ENCODE measurements at places on chromosomes 6 and 20.

GRCh38 chr6:155062866-155063341 lies 67.8 kb downstream of the TIAM2 start:
- no peak for DNase-seq

- no peak for DNase-seq
These were observed 46.2 kb downstream of the CYB5R4 start for GRCh38 chr6:83905648-83906047.

- DNase-seq, result no peak
These were observed 331.1 kb downstream of the DOK5 start for GRCh38 chr20:54806462-54806861.

DNA sequence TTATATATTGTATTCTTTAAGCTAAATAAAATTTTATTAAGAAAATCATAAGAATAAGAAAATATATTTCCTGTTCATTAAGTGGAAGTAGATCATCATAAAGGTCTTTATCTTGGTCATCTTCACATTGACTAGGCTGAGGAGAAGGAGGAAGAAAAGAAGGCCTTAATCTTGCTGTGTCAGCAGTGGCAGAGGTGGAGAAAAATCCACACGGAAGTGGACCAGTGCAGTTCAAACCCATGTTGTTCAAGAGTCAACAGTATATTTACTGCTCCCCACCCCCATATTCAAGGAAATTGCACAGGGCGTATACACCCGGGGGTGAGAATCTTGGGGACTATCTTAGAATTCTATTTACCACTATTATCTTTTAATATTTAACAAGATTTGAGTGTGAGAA lies 178.6 kb upstream of the SCGN start:
- no peak for DNase-seq

- DNase-seq, result no peak
These were observed 154.5 kb upstream of the PRND start for GRCh38 chr20:4567170-4567569.

- DNase-seq, result peak; percentile 89
These were observed 139.4 kb upstream of the GLP1R start for GRCh38 chr6:38909015-38909730.

DNA sequence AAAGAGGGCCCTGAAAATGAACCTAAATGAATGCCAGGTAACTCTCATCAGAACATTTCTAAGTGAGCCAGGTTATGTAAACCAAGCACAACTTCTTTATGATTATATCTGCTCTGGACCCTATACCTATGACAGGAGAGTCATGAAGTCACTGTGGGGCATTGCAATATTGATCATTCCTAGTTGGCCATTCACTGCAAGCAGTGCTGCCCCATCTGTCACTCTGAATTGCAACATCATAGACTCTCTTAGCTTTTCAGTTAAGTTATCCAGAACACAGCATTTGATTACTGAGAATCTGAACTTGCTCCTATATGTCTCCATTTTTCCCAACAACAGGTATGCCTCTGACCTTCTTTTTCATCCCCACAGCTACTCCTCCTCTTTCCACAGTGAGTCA lies 3.3 kb downstream of the COL21A1 start:
- DNase-seq, result no peak

GRCh38 chr20:46900086-46900485 lies 5.4 kb downstream of the EYA2 start:
- DNase-seq, result no peak

- no peak for DNase-seq
These were observed 195.5 kb downstream of the SIM1 start for GRCh38 chr6:100269189-100269588.

GRCh38 chr6:43070028-43070632 lies 6.0 kb upstream of the PTK7 start:
- peak; percentile 37 for DNase-seq

- DNase-seq, result no peak
These were observed 42.7 kb upstream of the EZR start for GRCh38 chr6:158861686-158862381.

- no peak for DNase-seq
These were observed 512.3 kb downstream of the TFAP2B start for GRCh38 chr6:51330971-51331370.

GRCh38 chr6:7910298-7910653 lies 312 bp downstream of the TXNDC5 start:
- no peak for DNase-seq

DNA sequence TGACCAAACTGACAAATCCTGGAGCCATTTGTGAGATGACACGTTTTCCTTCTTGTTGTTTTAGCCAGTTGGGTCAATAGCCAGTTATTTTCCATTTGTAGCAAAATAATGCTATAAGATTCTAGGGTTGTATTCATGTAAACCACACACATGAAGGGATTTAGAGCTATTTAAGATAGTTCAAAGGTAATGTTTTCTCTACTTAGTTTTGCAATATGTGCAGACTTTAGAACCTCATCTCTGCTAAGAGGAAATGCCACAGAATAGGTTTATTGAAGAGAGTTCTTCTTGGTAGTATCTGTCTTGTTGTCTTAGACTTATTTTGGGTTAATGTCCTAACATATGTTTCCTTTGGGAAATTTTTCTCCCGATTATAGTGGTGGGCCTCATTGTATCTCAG lies 213.5 kb upstream of the RIMS1 start:
- no peak for DNase-seq

DNA sequence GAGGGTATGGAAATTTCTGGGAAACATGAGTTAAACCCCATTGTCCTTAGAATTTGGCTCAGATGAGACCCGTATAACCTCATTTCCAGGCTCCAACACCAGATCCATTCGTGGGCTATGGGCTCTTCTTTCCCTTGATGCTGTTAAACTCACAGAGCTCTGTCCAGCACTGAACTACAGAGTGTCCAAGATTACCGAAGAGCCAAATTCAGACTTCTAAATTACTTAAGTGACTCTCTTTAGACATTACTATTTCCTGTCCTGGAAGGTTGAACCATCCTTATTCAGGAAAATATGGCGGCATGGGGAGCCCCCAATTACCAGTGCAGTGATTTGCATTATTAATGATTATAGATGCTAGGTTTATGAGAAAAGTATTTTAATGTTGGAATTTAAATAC lies 124.9 kb upstream of the EDN1 start:
- DNase-seq, result no peak

DNA sequence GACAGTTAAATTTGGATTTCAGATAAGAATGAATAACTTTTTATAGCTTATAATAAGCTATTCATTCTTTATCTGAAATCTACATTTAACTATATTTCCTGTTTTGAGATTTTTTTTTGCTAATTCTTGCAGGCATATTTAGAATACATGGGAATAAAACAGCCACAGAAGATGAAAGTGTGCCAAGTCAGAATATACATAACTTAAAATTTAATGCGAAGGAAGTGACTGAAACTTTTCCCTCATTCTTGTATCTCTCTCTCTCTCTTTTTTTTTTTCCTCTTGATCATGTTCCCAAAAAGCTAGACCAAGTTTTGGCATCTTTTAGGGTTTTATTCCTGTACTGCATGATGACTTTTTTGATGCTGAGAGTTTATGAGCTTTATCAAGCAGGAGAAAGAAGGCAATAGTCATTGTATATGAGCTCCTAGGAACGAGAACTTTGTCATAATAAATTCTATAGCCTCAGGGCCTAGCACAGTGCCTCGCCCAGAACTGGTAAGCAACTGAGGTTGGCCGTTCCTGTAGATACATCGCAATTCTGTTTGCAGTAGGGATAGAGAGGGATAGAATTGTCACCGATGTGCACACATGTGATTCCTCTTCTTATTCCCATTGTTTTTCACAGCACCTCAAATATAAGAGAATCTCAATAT lies 205.2 kb downstream of the MYLK4 start:
- no peak for DNase-seq

GRCh38 chr6:39791850-39792539 lies at the start of gene DAAM2:
Gene DAAM2 (plus strand): TSS chr6:39792376. CDS start chr6:39856303, 63,927 bp downstream.
- DNase-seq, result peak; percentile 21

GRCh38 chr6:93307505-93308409 lies 111.6 kb downstream of the EPHA7 start:
- no peak for DNase-seq

- DNase-seq, result peak; percentile 98
These were observed 192.4 kb downstream of the ZMYND8 start for GRCh38 chr20:47164140-47164539.

DNA sequence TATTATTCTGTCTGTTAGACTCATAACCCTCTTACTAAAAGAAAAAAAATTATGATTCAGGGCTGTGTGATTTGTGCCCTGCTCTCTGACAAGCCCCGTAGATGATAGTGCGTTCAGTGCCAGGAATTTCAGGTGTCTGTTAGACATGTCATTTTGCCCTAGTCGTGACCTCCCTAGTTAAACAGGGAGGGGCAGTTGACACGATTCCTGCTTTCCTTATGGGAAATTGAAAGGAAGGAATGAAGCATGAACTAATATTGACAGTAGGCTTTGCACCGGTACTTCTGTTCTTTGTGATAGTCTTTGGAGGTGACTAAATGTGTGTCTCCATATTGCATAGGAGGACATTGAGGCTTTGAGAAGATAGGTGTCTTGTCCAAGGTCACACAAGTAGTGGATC lies 26.3 kb downstream of the RPRD1B start:
- DNase-seq, result no peak

GRCh38 chr6:136085370-136086115 lies 164.6 kb downstream of the MTFR2 start:
- DNase-seq, result no peak

DNA sequence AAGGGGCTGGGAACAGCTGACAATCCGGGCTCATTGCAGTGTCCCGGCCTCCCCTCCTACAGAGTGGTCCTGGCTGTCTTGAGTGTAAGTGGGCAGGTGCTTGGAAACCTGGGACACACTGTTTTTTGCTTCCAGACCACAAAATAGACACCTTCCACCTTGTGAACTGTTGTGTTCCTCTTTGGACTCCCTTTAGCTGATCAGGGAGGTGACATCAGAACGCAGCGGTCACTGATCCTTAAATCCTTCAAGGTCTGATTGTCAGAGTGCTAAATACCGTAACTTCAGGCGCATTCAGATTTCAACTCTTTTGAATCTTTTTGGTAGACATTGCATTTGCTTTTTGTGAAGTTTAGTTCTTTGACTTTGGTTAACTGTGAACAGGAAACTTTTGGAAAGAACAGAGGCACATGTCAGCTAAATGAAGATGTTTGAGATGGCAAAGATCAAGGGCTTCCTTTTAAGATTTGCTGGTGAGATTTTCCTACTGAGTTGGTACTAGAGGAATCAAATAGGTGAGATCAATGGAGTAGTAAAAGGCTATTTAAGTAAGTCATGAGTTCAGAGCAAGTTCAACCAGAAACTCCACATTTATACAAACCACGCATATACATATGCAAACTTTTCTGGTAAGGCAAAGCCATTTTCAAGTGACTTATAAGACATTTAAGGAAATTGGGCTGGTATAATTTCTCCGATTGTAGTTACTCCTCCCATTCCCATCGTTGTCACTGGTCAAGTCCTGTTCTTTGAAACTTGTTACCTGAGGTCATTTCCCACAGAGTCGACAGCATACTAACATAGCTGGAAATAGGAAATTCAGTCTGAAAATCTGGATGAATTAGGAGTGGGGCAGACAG lies 6.3 kb downstream of the PPP1R3G start:
- no peak for DNase-seq

DNA sequence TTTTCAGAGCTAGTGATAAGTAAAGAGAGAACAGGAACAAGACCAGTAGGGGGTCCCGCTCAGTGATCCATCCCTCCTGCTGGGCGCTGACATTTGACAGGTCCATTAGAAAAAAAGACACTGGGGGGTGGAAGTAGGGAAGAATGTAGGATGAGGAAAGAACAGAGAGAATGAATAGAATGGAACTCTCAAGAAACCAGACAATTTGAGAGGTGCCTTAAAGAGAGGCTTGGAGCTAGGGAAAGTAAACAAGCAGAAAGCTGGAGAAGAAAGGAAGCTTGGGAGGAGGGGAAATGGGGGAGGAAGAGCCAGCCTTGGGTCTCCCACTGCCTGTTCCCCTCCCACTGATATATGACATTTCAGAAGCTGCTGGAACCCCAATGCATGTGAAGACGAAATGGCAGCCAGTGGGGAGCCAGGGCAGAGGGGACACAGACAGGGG lies 8.4 kb downstream of the GABBR1 start:
- DNase-seq, result no peak

DNA sequence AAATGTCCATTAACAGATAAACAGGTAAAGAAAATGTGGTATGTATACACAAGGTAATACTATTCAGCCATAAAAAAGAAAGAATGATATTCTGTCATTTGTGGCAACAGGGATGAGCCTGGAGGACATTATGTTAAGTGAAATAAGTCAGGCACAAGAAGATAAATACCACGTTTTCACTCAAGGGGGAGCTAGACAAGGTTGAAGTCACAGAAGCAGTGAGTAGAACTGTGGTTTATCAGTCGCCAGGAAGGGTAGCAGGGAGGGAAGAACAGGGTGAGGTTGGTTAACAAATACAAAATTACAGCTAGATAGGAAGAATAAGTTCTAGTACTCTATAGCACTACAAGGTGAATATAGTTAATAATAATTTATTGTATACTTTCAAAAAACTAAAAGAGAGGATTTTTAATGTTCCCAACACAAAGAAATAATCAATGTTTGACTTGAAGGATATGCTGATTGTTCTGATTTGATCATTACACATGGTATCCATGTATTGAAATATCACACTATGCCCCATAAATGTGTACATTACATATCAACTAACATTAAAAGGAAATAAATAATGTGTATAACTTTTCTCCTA lies 21.1 kb downstream of the RTN4IP1 start:
- peak; percentile 66 for DNase-seq

DNA sequence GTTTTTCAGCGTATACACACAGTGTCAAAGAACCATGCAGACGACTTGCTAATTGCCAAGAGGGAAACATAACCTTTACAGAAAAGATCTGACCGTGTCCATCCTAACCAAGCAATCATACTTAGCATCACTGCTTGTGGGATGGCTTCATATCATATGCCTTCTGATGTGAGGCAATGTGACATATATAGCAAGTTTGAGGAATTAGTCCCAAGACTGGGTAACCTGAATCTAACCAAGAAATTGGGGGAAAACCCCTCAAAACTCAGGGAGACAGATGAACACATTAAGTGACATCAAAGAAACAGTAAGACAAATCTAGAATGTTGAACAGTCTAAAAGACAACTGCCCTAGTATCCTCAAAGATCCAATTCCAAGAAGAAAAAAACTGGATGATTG lies 18.4 kb downstream of the GNL1 start:
- DNase-seq, result no peak

DNA sequence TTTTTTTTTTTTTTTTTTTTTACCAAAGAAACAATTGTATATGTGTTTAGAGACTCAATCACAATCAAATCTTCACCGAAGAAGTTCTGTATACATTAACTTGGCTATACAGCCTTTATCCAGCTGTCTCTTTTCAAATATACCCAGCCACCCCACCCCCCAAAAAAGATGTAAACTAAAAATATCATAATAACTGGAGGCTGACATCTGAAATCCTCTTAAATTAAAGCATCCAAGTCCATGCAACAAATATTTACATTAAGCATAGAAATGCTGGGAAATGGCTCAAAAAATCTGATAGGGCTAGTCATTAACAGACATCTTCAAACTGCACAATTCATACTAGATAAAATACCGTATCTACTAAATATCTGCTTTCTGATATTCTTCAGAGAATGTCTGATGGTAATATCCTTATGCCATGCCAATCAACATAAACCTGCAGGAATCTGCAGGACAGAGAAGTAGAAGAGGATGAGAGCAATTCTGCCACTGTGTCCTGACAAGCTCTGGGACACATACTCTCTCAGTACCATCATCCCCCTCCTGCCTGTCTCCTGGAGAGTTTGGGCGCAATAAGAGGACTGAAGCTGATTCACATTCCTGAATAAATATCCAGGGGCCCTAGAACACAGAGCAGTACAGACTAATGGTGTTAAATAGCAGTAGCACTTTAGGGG lies 152.4 kb downstream of the KIF6 start:
- no peak for DNase-seq

- peak; percentile 92 for DNase-seq
These were observed 163.5 kb downstream of the PRL start for GRCh38 chr6:22133357-22133756.

GRCh38 chr6:40408786-40409542 lies 178.2 kb downstream of the LRFN2 start:
- no peak for DNase-seq

Data from SJCRH30 (cell line).